ENCODE measurements at places on chromosomes 12 and 14. TPM values are rescaled to one million over a fixed set of nuclear protein-coding genes. Genes with fewer than 3 reads are reported as not detected.

GRCh38 chr12:562634-563033 lies 100.6 kb downstream of the NINJ2 start:
- peak; percentile 43 for DNase-seq

DNA sequence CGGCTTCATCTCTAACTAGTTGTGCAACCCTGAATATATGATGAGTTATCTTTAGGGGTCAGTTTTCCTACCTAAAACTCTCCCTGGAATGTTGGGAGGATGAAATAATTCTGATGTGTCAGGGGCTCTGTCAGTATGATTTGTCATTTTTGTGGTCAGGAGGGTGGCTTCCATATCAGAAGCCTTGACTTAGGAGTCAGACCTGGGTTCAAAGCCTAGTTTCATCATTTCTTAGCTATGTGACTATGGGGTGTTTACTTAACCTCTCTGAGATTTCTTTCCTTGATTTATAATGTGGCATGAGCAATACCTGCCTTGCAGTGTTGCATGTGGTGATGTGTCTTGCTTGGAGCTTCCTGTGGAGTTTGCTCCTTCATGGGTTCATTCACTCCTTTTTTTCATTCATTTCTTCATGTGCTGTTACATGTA lies 146.8 kb downstream of the CHST11 start:
- no peak for DNase-seq

DNA sequence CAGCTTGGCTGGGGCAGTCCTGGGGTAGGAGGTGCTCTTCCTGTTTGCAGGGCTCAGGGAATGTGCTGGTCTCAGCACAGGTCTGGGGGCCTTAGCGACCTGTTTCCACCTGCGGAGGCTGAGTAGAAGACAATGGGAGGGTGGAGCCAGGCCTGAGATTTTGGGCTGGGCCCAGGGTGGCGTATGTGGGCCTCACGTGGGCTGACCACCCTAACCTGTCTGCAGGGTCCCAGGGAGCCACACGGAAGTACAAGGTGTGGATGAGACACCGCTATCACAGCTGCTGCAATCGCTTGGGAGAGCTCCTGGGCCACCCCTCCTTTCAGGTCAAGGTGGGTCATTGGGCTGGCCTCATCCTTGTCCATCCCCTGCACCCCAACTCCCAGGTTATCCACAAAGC lies 1.1 kb downstream of the NOC4L start:
- no peak for DNase-seq

GRCh38 chr12:13199592-13199991 lies 3.1 kb downstream of the EMP1 start:
- DNase-seq = no peak

DNA sequence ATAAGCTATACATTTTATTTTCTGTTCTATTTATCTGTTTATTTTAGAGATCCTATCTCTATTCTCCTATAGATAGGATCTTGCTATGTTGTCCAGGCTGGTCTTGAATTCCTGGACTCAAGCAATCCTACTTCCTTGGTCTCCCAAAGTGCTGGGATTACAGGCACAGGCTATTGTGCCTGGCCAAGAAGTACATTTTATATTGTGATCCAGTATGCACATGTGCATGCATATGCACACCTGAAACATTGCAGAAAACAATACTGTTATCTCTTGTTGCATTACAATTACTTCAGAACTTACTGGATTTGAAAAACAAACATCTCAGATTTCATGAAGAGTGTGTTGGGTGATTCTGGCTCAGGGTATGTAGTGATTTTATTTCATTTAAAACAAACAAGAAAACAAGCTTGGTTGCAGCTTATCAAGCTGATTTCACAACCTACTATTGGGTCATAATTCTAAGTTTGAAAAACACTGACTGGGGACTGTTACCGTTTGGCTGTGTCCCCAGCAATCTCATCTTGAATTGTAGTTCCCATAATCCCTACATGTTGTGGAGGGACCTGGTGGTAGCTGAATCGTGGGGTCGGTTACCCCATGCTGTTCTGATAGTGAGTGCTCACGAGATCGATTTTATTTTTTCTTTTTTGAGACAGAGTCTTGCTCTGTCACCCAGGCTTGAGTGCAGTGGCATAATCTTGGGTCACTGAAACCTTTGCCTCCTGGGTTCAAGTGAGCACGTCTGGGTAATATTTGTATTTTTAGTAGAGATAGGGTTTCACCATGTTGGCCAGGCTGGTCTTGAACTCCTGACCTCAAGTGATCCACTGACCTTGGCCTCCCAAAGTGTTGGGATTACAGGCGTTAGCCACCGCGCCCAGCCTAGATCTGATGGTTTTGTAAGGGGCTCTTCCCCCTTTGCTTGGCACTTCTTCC lies 31.3 kb downstream of the ERC1 start:
- DNase-seq = no peak

DNA sequence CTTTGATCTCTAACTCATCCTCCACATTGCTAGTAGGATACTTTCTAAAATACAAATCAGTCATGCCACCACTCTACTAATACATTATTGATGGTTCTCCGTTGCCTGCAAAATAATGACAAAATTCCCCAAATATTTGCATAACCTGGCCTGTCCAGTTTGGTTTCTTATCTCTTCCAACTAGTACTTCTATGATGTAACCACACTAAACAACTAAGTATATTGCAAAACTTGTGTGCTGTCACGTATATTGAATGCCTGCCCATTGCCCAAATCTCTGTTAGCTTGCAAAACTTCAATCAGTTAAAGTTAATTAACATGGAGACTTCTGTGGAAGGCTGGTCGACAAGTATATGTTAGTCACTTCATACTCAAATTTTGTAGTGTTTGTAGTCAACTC lies 6.5 kb downstream of the OR6C74 start:
- no peak for DNase-seq

GRCh38 chr12:26991826-26992225 lies 22.4 kb downstream of the TM7SF3 start:
- DNase-seq = no peak

- peak; percentile 44 for DNase-seq
These were observed 268.9 kb downstream of the SUDS3 start for GRCh38 chr12:118645219-118645618.

DNA sequence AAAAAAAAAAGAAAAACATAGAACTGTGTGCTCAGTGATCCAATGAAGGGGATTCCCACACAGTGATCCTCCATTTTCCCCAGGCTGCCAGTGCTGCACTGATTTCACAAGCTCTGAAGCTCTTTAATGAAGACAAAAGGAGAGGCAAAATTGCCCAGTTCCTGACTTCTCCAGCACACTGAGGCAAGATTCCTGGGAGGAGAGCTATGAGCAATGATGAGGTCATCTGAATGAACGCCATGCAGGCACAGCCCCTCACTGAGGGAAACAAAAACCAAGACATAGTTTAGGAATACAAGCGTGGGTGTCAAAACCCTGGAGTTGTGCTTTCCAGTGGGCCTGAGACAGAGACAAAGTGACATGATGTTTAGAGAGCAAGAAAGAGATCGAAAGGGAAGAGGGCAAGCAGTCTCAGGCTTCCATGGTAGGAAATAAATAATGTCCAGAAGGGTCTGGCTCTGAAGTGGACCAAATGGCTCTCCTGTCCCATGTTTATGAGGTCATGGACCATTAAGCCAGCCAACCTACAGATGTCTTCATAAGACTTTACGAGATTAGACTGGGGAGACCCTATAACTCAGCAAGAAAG lies 40.9 kb upstream of the SMUG1 start:
- no peak for DNase-seq

- DNase-seq = peak; percentile 60
These were observed 596 bp downstream of the DLST start for GRCh38 chr14:74882103-74882920.

GRCh38 chr14:54786838-54787237 lies 115.8 kb downstream of the GCH1 start:
- no peak for DNase-seq

DNA sequence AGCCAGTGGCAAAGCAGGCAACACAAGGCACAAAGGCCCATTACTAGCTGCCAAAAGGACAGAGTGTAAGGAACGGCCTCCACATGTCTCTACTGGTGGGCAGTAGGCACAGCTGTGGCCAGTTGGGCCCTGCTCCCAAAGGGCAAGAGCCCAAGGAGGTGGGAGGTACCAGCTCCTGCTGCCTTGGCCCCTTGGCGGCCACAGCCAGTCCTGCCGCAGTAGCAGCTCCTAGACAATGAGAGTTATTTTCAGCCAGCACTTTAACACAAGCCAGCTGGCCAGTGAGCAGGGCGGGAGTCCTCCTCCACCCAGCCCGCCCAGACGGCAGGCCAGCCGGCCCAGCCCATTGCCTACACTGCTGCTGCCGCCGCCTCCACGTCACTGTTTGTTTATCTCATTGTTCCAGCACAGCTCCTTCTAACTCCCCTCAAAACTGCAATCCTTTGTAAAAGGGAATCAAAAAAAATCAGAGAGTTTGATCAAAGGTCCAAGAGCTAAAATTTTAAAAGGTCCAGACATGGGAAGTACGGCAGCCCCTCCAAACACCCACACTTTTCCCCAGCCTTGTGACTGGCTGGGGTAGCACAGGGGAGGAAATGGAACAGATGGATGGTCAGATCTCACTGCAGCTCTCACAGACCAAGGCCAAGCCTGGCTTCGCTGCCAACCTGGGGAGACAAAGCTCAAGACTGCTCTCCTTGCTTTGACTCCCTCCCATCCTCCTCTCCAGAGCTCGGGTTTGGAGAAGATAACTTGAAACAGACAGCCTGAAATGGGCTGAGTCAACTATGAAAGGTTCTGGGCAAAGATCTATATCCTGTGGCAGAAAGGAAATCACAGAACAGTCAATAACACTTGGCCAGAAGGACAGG lies 33.5 kb downstream of the FMNL3 start:
- no peak for DNase-seq

GRCh38 chr12:75545636-75546035 lies 34.2 kb upstream of the KRR1 start:
- DNase-seq = no peak

GRCh38 chr14:81710232-81710845 lies 176.7 kb upstream of the SEL1L start:
- peak; percentile 25 for DNase-seq

DNA sequence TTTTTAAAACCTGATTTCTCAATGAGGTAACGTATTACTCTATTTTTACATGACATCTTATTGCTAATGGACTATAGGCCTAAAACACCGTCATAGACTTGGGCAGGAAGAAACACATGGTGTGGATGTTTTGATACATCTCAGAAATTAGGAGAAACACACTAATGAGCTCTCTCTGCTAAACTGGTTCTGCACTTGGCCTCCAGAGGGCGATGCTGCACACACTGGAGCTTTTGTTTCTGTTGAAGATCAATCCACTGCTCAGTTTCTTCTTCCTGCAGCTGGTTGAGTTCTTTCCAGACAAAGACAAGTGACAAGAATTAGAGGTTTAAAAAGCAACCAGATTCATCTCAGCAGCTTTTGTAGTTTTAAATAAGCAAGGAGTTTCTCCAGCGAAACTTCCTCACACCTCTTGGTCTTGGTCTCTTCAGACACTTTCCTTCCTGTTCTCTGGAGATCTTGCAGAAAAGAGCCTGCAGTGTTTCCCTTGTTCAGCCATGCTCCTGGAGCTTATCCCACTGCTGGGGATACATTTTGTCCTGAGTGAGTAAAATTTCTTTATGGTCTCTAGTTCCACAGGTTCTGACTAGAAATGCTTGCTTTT lies 178.5 kb upstream of the OR4E1 start:
- peak; percentile 88 for DNase-seq

- DNase-seq = no peak
These were observed 209.6 kb downstream of the TMTC2 start for GRCh38 chr12:82896277-82896676.

GRCh38 chr12:128761379-128761790 lies 62.4 kb downstream of the SLC15A4 start:
- no peak for DNase-seq

DNA sequence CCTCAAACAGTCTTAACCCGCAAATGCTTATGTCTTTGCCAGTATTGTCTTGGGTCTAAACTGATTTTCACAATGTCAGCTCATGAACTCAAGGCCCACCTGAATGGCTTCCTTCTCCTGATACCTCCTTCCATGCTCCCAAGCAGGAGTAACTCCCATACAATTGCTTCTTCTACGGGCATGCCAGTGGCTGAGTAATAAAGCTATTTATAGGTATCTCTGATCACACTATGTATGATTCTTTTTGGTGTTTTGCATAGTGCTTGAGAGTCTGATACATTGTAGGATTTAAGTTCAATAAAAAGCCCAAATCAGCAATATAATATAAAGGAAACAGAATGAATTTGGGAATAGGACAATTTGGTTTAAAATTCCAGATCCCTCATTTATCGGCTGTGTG lies 235.0 kb upstream of the DCN start:
- DNase-seq = no peak

DNA sequence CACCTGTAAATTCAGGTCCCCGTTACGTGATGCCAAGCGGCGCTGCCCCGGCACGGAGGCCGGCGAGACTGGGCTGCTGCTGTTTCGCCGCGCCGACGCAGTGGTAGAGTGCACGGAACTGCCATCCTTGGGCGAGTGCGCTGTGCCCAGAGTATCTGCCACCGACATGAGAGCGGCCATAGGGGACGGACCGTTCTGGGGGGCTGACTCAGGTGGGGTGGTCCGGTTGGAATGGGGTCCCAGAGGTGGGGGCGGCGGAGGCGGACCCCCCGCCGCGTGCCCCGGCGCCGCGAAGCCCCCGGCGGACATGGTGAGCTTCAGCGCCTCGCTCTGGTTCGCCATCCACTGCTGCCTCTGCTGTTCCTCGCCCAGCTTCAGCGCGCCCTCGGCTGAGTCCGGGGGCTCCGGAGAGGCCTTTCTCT lies 2.8 kb downstream of the IRF2BPL start:
- DNase-seq = no peak

DNA sequence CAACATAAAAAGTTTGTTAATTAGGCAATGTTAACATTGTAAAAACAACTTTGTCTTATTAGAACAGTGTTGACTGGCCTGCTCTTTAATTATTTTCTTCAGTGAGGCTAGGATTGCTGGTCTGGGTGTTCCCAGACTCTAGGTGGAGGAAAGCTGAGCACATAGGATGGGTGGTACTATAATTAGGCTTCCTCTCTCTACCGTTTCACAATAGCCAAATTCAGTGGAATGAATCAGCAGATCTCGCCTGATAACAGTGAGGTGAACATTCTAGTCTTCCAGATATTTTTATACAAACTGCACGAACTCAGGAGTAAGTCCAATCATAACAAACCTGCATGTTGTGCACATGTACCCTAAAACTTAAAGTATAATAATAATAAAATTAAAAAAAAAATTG lies 11.9 kb downstream of the PTGDR start:
- DNase-seq = no peak

GRCh38 chr12:24913130-24913529 lies 35.8 kb downstream of the BCAT1 start:
- no peak for DNase-seq

PRICKLE1 gene
- 0.11 TPM for total RNA-seq

NTF3 gene
- not detected for total RNA-seq

C14orf39 gene
- total RNA-seq = not detected

ATXN2 gene
- total RNA-seq = 37.8 TPM

NEMF gene
- 78.9 TPM for total RNA-seq

KRT75 gene
- total RNA-seq = not detected

AQP6 gene
- not detected for total RNA-seq

TMEM30B gene
- total RNA-seq = 0.66 TPM

SMCO3 gene
- total RNA-seq = not detected

C12orf42 gene
- 0.84 TPM for total RNA-seq

MOK gene
- 3.3 TPM for total RNA-seq

RNF212B gene
- total RNA-seq = not detected

GALC gene
- 15.6 TPM for total RNA-seq

KITLG gene
- total RNA-seq = not detected

CLEC1B gene
- not detected for total RNA-seq

All from activated CD8-positive, alpha-beta T cell treated with anti-CD3 and anti-CD28 coated beads, Interleukin-2, amount 10 ng/mL, durations not matched to agents 7 days and 5 days (primary cell).